Cardiac muscle cell (in vitro differentiated cells and primary cell): ENCODE measurements at places on chromosomes 12 and 14. TPM values are rescaled to one million over a fixed set of nuclear protein-coding genes. Genes with fewer than 3 reads are reported as not detected.

Gene SLC10A1
- not detected in 2 replicates for polyA plus RNA-seq

DNA sequence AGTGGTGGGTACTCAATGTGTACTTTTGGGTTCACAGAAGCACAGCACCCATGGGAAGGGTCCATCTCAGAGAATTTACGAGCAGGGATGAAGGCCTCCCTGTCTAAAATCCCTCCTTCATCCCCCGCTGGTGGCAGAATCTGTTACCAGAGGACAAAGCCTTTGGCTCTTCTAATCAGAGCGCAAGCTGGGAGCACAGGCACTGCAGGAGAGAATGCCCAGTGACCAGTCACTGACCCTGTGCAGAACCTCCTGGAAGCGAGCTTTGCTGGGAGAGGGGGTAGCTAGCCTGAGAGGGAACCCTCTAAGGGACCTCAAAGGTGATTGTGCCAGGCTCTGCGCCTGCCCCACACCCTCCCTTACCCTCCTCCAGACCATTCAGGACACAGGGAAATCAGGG is 1.5 kb upstream of the GPR162 start:
- DNase-seq, result no peak

Gene FGF6
- not detected in 2 replicates for polyA plus RNA-seq

Gene CCDC197
- polyA plus RNA-seq, result 0.21 TPM in 1 of 2 replicates, not detected in the other

- no peak for DNase-seq
These were observed 468.9 kb upstream of the LRFN5 start for GRCh38 chr14:41137741-41138140.

Gene TAS2R20
- polyA plus RNA-seq, result 0.25 and 0.61 TPM in 2 replicates

Gene REM2
- 2.7 and 7.1 TPM in 2 replicates for polyA plus RNA-seq

DNA sequence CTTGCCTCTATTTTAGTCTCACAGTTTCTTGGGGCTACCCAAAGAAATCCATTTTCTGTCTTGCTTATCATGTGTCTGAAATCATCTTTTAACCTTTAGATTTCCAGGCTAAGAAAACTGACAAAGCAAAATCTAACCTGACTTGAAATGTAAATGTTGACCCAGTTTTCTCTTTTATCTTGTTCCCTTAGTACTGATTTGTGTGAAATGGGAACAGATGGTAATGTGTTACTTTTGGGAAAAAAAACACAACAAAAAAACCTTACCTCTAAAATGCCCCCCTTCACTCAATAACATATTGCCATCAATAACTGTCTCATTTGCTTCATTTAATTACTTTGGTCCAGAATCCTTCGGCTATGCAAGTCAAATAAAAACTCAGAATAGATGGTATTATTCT is 383.2 kb upstream of the DCN start:
- DNase-seq, result no peak

Gene SPATS2
- 43.1 and 50.0 TPM in 2 replicates for polyA plus RNA-seq
